ENCODE measurements at places on chromosomes 1 and 21.

- no peak for DNase-seq
Measured at GRCh38 chr21:31298618-31299269, 45.3 kb downstream of the TIAM1 start.

DNA sequence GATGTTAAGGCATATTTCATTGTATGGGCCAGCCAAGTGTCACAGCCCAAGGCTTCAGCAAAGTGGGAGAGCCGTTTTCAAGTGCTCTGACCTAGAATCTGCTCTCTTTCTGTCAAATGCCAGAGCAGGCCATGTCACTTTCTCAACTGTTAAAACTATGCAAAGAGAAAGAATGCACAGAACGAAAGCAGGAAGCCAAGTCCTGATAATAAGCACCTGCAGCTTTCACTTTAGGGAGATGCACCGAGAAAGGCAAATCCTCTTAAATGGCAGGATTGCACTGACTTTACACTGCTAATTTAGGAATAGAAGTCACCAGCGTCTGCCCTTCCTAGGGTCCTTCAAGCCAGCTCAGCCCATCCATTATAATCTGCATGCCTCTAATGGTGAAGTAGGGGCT lies 49.2 kb upstream of the NTPCR start:
- no peak for DNase-seq

GRCh38 chr1:208127792-208128529 lies 116.2 kb downstream of the PLXNA2 start:
- no peak for DNase-seq

DNA sequence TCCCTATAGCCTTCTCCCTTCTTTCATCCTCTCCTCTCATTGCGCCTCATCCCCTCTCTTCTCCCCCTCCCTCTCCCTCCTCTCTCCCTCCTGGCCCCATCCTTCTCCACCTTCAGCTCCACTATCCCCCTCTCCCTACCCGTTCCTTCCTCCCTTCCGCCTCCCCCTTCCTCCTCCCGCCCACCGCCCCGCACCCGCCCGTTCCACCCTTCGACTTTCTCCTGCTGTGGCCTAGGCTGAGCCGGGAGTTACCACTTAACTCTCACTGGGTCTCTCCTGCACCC lies 1.6 kb downstream of the NPR1 start:
- DNase-seq, result no peak

DNA sequence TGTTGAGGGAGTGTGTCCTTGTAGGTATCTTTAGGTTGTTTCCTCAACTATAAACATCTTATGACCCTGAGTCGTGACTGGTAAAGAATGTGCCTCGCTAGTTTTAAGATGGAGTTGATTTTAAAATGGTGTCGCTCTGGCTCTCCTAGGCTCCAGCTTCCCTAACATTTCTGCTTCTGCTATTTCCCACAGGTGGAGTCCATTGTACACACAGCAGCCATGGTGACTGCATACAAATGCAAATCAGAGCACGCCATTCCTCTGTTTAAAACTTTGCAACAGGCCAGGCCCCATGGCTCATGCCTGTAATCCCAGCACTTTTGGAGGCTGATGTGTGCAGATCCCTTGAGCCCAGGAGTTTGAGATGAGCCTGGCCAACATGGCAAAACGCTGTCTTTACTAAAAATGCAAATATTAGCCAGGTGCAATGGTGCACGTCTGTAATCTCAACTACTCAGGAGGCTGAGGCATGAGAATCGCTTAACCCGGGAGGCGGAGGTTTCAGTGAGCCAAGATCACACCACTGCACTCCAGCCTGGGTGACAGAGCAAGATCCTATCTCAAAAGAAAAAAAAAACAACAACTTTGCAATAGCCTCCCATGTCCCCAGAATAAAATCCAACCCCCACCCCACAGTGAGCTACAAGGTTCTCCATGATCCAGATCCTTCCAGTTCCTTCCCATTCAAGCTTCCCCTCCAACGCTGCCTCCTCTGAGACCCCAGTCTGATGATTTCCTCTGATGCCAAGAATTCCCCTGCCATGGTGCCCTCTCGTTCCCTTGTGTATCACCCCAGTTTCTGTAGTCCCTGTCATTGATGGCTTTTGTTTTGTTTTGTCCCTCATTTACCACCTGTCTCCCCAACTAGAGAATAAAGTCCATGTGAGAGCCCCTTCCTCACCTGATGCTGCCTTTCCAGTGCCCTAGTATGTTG lies 36.9 kb upstream of the KLHDC7A start:
- DNase-seq, result no peak

GRCh38 chr1:55428231-55428630 lies 213.1 kb upstream of the USP24 start:
- no peak for DNase-seq

GRCh38 chr1:206516728-206516990 lies 9.3 kb downstream of the RASSF5 start:
- DNase-seq, result no peak

DNA sequence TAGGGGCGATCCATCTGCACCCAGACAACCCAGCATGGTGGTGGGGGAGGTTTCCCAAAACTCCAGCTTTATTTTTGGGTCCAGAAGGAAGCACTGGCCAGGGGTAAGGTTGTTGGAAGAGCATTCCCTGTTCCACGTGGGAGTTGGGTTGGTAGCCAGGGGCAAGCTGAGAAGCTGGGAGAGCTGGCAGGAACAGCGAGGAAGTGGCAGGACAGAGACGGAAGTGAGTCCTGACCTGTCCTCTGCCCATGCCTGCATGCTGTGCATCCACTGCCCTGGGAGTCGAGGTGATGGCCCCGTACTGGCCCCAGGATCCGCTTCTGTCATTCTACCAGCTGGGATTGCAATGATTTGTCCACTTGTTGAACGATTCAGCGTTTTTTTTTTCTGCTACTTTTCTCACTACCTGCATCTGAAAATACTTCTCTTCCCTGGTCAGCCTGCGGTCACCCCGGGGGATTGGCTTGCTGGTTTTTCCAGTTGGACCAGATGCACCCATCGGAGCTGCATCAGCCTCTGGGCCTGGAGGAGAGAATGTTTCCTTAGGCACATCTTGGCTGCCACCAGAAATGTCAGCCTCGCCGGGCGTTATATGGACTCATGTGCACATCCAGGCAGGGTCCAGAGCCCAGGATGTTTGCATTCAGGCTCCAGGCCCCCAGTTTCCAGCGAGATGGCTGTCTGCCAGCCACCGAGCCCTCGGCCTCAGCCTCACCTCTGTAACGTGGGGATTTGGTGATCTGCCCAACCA lies 28.3 kb upstream of the TMPRSS2 start:
- no peak for DNase-seq

- no peak for DNase-seq
Measured at GRCh38 chr1:237383791-237384190, 341.8 kb downstream of the RYR2 start.

DNA sequence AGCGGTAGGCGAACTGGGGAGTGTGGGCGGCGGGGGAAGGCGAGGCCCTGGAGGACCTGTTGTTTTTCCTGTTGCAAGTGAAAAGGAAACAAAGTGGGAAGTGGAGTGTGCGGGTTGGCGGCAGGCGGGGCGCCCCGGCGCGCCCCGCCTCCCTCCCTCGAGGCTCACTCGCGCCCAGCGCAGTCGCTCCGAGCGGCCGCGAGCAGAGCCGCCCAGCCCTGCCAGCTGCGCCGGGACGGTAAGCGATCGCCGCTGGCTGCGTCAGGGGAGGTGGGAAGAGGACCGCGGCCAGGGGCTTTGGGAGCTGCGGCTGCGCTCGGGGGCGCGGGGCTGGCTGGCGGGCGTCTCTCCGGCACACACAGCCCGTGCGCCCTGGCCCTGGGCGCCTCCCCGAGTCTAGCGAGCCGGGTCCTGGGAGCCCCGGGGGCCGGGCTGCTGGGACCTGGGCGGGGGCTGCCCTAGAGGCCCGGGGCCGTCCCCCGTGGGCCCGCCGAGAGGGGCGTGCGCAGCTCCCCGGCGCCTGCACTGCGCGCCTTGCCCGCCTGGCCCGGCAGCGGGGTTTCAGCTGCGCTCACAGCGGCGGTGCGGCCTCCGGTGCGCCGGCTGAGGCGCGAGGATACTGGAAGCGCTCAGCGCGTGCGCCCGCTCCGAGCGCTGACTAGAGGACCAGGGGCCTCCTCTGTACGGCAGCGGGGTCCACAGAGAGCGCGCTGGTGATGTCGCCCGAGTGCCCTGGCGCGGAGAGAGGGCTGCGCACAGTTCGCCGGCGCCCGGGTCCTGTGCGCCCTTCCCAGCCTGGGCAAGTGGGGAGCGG lies at the start of gene PIK3CD:
Gene PIK3CD (plus strand): TSS at position 167 of the 814 bp plus-strand sequence. CDS start 58,725 bp downstream, outside the sequence.
- peak; percentile 20 for DNase-seq

DNA sequence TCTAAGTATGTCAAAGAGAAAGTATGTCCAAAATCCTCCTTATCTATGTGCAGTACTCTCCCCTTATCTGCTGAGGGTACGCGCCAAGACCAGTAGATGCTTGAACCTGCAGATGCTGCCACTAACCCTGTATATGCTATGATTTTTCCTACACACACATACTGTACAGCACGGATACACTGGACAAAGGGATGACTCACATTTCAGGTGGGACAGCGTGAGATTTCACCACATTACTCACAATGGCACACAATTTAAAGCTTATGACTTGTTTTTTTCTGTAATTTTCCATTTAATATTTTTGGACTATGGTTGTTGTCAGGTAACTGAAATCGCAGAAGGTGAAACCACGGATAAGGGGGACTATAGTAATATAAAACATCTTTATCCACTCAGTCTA lies 4.1 kb downstream of the ORC1 start:
- no peak for DNase-seq

- no peak for DNase-seq
Measured at GRCh38 chr1:101139130-101139529, 97.7 kb upstream of the S1PR1 start.

- peak; percentile 51 for DNase-seq
Measured at GRCh38 chr1:231866392-231867331, 240.1 kb downstream of the DISC1 start.

GRCh38 chr1:5493851-5494311 lies 498.3 kb downstream of the NPHP4 start:
- DNase-seq, result no peak

DNA sequence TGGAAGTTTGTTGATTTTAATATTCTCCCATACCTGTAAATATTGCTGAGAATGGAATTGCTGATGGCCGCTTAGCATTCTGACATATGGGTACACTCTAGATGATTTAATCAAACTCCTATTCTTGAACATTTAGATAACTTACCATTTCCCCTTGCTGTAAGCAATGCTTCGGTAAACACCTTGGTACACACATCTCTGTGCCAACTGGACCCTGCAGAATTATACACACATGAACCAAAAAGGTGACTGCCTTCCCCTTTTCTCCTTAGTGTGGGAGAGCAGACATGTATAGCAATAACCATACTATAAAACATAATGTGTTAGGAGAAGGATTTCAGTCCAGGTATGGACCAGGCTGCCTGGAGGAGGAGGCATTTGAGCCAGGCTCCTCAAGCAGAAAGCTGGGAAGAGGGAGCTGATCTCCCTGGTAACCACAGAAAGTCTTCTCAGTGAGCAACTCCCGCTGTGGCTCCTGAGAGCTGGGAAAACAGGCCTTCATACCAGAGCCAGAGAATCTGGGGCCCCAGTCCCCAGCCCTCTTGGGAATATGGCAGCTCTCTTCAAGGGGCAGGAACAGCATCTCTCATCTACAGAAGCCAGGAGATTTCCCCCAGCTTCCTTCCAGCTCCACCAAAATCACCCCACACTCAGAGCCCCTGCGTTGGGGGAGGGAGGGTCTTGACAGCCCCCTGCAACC lies 33.9 kb upstream of the CSF1 start:
- no peak for DNase-seq

DNA sequence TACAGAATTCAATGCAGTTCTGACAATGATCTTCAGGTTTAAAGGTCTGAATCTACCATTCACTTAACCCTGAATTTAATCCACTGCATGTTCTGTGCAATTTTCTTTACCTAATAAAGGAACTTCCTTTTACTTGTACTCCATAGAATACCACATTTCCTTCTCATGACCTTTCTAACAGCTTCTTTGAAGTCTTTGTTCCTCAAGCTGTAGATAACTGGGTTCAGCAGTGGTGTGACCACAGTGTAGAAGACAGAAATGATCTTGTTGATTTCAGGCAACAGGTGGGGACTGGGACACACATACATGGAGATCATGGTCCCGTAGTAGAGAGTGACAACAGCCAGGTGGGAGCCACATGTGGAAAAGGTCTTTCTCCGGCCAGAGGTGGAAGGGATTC lies 878 bp downstream of the OR11L1 start:
- DNase-seq, result no peak

DNA sequence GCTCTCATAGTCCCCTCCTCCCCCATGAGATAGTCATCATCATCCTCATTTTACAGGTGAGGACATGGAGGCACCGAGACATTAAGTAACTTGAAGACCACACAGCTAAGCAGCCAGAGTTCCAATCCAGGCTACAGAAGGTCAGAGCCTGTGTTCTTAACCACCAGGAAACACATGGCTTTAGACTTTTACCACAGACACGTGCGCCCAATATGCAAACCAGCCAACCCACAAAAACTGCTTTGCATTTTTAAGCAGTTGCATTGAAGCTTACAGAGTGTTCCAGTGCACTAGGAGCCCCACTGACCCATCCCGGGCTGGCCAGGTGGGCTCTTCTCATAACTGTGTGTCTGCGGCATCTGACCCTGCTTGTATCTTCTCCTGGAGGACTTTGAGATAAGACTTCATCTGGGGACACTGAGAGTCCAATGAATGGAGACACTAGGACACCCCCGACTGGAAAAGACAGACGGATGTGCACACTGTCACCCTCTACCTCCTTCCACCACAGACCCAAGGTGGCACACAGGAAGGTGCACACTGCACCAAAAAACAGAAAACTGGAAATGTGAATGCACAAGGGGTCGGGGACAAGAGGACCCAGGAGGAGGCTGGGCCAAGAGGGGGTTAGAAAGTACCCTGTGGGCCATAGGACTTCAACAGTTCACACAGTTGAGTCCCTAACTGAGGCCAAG lies 56.4 kb downstream of the ETS2 start:
- no peak for DNase-seq

DNA sequence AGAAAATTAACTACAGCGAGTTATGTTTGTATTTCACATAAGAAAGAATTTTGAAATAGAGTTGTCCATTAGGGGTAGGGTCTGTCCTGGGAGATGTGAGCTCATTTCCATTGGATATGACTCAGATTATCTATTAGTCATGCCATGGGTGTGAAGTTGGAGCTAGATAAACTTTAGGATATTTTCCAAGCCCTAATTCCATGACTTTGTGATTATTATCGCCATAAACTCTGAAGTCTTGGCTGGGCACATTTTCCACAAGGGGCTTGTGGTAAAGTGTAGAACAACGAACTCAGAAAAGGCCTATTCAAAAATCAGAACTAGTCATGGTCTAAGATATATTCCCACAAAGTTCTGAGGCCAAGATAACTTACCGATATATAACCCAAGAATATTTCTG lies 396.6 kb downstream of the DPYD start:
- no peak for DNase-seq

GRCh38 chr1:105795741-105796140 lies 1260.7 kb upstream of the PRMT6 start:
- no peak for DNase-seq

Data from activated CD4-positive, alpha-beta T cell treated with anti-CD3 and anti-CD28 coated beads, Interleukin-2, amount 50 U/mL, for 24 hours (primary cell).